Hippocampal formation (tissue), 2 donors: ENCODE measurements at places on chromosomes 3 and 15.
A peak's percentile ranks its signal among the peaks of the same experiment; 100 is the strongest.

GRCh38 chr3:23189187-23189586, 13.9 kb upstream of the UBE2E2 start:
- no peak for DNase-seq

- no peak for DNase-seq
Measured at GRCh38 chr3:177488740-177489139, 291.5 kb upstream of the TBL1XR1 start.

DNA sequence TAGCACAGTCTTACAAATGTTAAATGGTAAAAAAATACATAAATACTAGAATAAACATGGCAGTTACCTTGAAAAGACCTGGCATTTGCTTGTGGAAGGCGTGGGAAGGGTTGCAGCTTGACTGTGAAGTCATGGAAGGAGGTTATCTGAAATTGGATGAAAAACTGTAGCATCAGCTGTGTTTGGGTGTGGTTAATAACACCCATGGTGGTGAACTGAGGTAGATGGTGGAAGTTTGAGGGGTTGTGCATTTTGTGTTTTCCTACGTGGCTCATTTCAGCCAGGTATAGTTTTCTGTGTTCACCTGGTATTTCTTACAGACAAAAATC, 46.5 kb downstream of the PSMD6 start:
- no peak for DNase-seq

DNA sequence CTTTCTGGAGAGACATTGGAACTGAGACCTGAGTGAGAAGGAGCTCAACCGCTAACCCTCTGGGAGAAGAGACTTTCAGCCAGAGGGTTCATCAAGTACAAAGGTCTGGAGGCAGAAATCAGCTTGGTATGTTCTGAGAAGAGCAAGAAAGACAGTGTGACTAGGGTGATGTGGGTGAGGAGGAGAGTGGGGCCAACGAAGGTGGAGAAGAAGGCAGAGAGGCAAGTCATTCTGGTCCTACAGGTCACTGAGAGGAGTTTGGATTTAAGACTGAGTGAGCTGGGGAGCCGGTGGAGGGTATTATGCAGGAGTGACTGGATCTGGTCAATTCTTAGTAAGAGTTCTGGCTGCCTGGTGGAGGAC, 12.2 kb downstream of the XIRP1 start:
- DNase-seq: no peak

DNA sequence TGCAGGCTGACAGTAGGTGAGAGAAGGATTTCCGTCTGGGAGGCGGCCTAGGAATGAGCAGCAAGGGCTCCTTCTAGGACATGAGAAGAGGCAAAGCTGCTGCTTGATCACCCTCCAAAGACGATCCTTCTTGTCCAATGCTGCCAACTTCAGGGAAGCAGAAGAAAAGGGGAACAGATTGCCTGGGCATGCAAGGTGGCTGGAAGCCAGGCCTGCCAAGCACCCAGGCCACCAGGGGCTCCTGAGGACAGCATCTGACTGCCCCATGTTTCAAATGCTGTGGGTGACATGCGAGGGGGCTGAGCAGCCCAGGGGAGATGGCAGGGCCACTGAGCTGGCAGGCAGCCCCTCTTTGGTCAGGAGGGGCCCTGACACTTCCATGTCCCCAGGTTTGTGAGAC, 3.3 kb upstream of the GRIP2 start:
- no peak for DNase-seq

GRCh38 chr3:49112262-49112661, 7.7 kb upstream of the QARS1 start:
- no peak for DNase-seq

GRCh38 chr15:46872286-46872980, 844.9 kb upstream of the SEMA6D start:
- DNase-seq: peak; percentile 3

DNA sequence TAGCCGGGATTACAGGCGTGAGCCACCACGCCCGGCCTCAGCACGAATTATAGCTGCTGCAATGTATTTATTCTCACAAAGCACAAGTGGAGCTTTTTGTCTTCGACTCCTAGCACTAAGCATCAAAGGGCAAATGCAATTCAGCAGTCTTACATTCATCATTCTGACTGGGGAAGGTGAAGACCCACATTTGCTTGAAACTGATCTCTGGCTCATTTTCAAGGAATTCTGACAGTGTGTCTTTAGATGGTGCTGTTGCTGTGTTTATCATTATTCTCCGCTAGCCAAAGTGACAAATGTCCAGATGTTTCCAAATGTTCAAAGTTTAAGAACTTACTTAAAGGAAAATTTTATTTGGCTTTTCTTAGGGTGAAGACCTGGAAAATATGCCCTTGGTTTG, 55.9 kb downstream of the SGO1 start:
- no peak for DNase-seq

- DNase-seq: no peak
Measured at GRCh38 chr3:46979958-46980497, 562 bp downstream of the NBEAL2 start.

- no peak for DNase-seq
Measured at GRCh38 chr15:93920204-93920603, 311.2 kb upstream of the MCTP2 start.

- peak; percentile 2 for DNase-seq
Measured at GRCh38 chr3:28575100-28575745, 226.6 kb upstream of the AZI2 start.

DNA sequence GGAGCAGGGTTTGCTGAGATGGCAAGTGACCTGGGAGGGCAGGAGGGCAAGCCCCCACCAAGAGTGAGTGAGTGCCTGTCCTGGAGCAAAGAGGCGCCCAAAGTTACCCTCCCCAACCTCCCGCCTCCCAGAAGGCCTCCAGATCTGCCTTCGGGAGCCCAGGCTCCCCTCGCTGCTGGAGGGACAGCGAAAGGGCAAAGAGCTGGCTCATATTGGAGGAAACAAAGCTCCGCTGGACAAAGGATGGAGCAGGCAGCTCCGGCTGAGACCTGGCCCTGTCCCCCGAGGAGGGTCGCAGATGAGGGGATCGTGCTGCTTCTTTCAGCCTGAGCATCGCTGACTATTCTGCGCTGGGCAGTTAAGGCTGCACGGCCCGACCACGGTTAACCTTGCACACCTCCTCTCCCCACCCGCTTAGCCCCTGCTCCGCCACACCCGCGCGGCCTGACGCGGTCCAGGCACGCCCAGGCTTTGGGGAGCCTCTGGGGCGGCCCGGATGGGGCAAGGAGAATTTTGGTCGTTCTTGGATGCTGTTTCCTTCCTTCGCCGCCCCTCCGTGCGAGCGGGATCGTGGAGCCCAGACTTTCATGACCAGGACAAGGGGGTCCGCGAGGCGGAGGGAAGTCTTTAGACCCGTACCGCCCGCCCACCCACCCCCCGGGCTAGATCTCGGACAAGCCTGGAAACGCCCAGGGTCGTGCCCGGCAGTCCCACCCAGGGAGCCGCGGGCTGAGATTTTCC, 651 bp downstream of the PLCD1 start:
- DNase-seq: no peak

GRCh38 chr15:58260205-58260724, 122.1 kb downstream of the AQP9 start:
- no peak for DNase-seq

DNA sequence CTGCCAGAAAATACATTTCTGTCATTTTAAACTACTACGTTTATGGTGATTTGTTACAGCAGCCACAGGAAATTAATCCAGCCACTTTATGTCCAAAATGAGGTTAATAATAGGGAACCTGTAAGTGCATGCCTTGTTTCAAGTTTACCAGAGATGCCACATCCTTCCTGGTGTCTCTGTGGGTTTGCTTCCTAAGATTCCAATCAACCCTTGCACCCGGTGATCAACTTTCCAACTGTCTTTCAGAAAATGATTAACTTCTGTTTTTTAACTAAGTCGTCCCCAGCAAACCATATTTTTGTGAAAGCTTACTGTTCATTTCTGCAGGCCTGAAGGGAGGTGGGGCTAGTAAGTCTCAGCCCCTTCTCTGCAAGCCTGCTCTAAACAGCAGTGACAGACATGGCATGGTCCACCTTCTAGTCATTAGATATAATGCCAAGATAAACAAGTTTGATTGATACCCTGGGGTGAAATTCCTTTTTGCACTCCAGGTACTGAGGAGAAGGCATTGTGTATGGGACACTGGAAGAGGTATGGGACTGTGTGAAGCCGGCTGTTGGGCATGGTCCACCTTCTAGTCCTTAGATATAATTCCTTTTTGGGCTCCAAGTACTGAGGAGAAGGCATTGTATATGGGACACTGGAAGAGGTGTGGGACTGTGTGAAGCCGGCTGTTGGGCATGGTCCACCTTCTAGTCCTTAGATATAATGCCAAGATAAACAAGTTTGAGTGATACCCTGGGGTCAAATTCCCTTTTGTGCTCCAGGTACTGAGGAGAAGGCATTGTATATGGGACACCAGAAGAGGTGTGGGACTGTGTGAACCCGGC, 11.1 kb upstream of the TMC3 start:
- no peak for DNase-seq

- no peak for DNase-seq
Measured at GRCh38 chr15:85443046-85443445, 62.6 kb downstream of the AKAP13 start.

GRCh38 chr3:150623945-150624344, 20.8 kb downstream of the SELENOT start:
- no peak for DNase-seq

GRCh38 chr3:67737906-67738865, 83.8 kb upstream of the SUCLG2 start:
- no peak for DNase-seq

GRCh38 chr3:189071446-189071845, 100.3 kb upstream of the TPRG1 start:
- DNase-seq: no peak

DNA sequence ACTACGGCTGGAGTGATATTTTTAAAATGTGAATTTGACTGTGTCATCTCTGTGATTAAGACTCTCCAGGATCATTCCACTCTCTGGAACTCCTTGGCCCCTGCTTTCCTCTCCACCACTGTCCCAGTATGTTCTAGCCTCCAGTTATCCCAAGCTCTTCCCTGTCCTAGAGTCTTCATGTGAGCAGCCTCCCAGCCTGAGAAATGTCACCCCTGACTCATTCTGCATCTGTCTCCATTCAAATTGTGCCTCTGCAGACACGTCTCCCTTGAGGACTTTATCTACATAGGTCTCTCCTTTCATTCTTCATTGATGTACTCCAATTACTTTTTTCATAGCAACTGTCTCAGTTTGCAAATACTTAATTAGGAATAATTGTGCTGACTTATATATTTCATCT, 317.7 kb upstream of the ADAMTS9 start:
- DNase-seq: no peak

GRCh38 chr3:157786618-157787017, 283.4 kb upstream of the VEPH1 start:
- DNase-seq: no peak
